ENCODE measurements at places on chromosomes 3 and 15.
A peak's percentile ranks its signal among the peaks of the same experiment; 100 is the strongest.

DNA sequence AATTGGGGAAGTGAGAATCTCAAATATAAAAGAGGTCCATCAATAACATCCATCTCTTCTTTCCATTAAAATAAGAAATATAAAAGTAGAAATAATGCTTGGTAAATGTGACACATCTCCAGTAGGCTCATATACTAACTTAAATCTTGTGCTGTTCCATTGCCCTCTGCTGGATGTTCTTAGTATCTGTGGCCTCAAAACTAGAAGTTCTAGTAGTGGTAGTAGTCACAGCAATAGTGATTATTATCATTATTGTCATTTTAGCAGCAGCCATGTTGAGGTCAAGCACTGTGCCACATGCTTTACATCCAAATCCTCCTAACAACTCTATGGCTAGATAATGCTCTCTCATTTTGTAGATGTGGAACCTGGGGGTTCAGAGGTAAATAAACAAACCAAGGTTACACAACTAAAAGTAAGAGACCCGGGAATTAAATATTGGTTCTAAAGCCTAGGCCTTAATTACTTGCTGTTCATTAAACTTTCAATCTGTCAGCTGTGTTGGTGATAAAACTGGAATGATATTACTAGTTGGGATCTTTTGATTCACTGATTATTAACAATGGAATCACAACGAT, 20.2 kb upstream of the BTLA start:
- peak; percentile 66 for DNase-seq

GRCh38 chr3:33363113-33363800, 76.9 kb downstream of the UBP1 start:
- no peak for DNase-seq

DNA sequence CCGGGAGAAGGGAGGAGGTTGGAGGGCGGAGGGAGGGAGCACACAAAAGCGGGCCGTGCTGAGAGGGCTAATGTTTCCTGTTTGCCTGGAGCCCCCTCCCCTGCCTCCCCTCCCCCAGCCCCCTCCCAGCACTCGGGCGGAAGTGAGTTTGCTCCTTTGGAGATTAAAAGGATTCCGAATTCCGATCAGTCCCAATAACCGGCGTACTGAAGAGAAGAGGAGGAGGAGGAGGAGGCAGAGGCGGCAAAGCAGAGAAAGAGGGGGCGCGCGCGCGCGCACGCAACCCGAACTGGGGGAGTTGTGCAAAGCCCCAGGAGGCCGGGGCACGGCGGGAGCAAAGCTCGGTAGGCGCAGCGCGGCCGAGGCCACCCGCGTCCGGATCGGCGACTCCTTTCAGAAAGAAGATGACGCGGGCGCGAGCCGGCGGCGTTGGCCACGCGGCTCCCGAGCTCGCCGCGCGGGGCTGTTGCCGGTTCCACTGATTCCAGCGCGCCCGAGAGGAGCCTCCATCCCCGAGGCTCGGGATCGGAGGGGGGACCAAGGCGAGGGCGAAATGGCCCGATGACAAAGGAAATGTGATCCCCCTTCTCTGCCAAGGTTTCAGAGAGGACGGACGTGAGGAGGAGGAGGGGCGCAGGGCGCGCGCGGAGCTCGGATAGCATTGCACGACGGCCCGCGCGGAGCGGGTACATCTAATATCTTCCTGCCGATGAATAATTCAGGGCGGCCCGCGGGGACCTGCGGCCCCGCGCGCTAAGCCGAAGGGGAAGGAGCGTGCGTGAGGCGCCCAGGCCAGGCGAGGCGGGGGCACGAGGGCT, 1.1 kb upstream of the TRIM71 start:
- no peak for DNase-seq

DNA sequence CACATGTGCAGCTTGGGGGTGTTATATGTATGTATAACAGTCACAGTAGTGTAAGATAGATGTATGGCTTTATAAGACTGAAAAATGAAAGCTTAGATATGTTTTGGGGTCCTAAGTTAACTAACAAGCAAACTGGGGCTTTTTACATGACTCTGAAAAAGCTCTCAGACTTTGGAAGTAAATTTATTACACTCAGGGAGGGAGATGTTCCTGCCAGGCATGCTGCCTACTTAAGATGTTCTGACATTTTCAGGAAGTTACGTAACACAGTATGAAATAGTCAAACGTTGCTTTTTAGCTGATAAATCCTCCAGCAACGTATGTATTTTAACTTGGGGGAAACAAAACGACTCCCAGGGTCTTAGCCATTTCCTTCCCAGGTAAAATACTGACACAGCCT, 1.7 kb upstream of the IFT57 start:
- DNase-seq, result peak; percentile 35

DNA sequence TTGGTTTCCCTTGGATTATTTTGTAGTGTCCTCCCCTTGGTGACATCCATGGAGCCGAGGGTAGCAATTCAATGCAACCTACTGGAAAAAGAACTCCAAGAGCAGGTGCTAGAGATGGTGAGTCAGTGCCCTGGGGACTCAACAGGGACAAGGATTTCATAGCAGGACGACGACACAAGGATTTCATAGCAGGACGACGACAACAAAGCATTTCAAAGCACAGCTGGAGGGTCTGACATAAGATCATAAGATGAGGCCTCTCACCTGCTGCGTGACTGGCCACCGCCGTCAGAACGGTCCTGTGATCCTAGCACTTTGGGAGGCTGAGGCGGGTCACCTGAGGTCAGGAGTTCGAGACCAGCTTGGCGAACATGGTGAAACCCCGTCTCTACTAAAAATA, 22.5 kb downstream of the NRROS start:
- no peak for DNase-seq

- no peak for DNase-seq
Observed at GRCh38 chr3:195005759-195006510, 265.0 kb downstream of the XXYLT1 start.

DNA sequence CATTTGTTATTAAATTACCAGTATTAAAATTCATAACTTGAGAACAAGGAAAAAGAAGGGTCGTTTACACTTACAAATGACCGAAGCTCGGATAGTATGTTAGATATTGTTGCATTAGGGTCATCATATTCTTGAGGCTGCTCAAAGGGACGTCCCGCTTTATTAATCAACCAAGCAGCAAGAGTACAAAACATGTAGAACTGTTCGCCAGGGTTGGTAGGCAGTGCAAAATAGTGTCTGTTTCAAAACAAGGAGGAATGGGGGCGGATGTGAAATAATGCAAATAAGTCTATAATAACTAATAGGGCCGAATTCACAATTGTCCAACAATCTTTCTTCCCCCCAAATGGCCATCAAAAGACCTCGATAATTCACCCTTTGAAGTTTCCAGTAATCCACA, 2.9 kb downstream of the IFT57 start:
- no peak for DNase-seq

DNA sequence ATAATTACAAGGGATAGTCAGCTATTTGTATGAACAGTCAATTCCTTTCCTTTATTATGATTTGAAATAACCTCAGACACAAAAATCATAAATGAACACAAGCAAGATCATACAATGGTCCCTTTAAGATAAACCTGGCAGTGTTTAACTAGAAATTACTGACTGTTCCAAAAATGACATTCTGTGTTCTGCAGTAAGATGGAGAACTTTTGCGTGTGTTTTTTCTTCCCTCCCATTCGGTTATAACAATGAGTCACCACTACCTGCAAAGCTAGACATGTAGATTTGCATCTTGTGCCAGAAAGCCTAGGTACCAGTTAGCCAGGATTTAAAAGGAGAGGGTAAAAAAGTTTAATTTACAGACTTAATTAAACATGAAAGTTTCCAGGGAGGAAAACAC, 248.2 kb upstream of the ADAMTS9 start:
- DNase-seq, result peak; percentile 48

DNA sequence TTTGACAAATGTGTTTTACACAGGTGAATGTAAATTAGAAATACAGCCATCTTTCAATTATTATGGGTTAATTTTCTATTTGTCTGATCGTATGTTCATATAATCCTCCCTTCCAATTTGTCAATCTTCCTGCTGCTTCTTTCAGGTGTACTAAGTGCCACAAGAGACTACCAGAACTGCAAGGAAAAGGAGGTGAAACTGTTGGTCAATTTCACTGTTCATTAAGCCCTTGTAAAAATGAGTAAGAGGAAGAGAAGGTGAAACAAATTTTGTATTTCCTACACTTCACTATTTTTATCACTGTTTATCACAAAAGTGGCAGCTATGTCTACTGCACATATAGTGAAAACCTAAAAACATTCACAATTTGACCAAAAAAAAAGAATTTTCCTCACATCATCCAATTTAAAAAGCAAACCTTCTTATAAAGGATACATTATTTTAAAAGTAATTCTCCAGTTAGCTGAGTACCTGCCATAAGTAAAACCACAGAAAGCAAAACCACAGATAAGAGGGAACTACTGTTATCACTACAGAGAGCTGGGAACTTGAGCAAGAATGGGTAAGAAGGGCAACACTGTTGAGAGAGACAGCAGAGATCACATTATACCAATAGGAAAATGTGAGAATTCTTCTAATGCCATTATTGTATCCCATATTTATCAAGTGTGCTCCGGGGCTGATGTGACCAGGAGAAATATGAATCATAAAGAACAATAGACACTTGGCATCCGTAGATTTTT, 163.0 kb downstream of the TBC1D5 start:
- peak; percentile 33 for DNase-seq

DNA sequence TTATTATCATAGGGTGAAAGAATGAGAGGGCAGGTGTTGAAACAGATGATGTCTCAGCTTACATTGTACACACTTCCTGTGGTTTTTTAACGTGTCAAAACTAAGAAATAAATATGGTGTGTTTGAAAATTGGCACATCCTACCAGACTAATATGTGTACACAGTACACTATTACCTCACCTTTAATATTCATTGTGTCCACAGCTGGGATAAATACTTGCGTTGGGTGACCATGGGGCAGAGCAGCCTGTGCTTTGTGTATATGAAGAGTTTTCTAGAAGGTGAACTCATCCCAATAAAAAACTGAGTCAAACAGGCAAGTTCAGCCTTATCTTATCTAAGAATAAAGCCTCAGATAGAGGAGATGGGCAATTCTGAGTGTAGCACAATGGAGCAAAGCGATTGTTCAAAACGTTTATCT, 17.3 kb downstream of the SUCNR1 start:
- DNase-seq, result peak; percentile 63
